ENCODE measurements at places on chromosomes 11 and 22.
A peak's percentile ranks its signal among the peaks of the same experiment; 100 is the strongest.

DNA sequence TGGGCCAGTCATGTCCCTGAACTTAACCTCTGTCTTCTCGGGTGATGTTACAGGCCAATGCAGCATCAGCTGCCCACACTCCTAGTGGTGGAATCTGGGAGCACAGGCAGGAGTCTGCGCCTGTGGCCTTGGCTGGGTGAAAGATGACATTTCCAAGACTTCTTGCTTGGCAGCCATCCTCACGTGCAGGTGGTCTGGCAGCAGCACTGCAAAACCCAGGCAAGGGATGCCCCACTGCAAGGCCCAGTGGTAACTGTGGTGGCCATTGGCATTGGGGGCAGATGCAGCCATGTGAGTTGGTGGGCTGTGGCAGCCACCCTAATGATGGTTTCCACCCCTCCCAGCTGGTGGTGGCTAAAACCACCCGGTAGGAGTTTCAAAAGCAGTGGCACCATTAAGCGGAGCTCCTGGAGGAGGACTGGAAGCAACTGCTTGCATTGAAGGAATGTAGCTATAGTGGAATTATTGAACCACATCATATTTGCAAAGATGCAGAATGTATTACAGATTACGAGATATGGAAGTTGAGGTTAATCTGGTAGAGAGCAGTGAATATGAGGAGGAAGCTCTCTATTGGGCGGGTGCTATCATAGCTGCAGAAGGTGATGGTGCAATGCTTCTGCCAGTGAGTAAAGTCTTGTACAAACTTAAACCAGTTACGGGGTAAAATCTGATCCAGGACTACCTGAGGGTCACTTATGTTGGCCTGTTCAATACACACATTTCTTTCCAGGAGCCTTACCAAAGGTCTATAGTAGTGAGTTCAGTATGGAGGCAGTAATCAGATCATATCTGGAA lies 120.7 kb upstream of the TOP3B start:
- peak; percentile 23 for DNase-seq

DNA sequence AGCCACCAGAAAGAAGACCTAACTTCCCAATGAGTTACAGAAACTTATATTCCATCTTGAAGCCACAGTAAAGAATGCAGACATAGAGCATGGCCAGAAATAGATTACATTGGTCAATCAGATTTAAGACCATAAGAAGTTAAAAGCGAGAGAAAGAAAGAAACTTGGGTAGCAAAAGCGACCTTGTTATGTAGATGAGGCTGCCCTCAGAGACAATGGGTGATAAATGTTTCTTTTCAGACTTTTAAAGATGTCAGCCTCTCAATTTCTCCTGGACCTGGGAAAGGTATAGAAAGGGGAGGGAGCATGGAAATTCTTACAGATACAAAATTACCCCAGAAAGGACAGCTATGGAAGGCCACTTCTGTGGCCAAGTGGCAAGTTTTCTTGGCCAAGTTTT lies 732.6 kb upstream of the LUZP2 start:
- no peak for DNase-seq

DNA sequence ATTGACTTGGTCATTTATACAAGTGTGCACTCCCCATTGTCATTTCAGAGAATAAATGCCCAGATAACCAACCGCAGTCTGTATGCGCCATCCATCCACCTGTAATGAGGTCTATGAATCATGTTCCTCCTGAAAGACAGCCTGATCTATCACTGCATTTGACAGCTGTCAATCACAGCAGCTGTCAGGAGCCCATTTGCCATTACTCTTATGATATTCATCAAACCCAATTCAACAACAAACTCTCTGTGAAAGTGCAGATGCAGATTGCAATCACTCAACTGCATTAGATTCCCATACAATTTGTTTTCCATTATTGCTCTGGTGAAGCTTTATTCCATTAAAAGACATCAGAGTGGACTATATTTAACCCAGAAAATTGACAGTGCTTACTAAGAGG lies 586.9 kb upstream of the KIRREL3 start:
- no peak for DNase-seq

- peak; percentile 16 for DNase-seq
Observed at GRCh38 chr11:120900643-120901042, 123.3 kb upstream of the TBCEL start.

- no peak for DNase-seq
Observed at GRCh38 chr22:41933411-41934177, 7.0 kb upstream of the TNFRSF13C start.

DNA sequence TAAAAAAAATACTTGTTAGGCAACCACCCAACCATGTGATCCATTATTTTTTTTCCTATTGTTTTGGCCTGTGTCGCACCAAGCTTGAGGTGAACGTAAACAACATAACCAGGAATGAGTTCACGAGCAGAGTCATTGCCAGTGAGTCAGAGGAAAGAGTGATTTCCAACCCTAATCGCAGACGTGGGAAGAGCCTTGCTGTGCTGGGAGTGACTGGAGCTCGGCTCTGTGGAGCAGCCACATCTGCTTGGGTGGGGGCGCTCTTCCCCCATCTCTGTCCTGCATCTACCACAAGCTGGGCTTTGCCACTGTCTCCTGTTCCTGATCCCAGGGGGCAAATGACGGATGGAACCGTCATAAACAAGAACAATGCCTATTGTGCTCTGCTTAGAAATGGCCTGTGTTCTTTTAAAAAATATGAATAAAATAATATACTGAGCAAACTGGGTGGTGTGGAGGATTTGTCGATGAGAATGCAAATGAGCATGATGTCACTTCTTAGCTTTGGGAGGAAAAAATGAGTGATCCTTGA lies 210.0 kb downstream of the KIRREL3 start:
- no peak for DNase-seq

DNA sequence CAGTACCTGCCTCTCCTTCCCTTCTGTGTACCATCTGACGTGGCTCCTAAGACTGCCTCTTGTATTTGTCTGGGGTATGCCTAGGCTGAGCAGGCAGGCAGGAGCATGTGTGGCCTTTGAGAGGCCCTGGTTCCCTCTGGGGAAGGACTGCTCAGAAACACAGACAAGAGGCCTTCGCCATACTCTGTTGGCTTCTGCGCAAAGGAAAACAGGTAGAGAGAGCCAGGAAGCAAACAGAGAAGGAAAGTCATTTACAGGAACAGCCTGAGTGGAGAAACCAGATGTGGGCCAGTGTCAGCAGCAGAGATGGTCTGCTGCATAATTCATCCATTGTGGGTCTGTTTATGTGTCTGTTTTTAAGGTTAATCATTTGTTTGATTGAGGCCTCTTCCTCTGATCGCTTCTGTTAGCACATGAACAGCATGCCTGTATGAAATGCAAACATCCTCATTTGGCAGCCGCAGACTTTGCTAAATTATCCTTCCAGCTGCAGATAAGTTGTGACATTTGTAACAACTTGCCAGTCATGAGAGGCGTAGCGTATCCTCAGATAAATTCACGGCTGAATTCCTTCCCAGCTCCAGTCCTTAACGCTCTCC lies 119.4 kb downstream of the GALNT18 start:
- no peak for DNase-seq

GRCh38 chr22:25572708-25573171 lies 8.3 kb downstream of the GRK3 start:
- no peak for DNase-seq

- no peak for DNase-seq
Observed at GRCh38 chr11:74147199-74147929, 23.4 kb downstream of the C2CD3 start.

DNA sequence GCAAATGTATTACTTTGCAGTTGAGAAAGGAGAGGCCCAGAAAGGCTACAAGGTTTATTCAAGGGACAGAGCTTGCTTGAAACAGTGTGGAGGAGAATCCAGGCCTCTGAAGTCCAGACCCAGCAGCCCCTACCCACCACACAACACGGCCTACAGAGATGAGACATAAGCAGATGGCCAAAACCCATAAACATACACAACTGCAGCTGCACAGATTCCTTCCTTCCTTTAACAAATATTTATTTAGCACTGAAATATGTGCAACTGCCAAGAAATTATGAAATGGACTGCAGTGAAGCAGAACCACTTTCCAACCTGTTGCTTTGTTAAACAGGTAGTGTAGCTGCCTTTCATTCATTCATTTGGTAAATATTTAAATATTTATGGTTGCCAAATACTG lies 122.3 kb downstream of the SPATA19 start:
- no peak for DNase-seq

DNA sequence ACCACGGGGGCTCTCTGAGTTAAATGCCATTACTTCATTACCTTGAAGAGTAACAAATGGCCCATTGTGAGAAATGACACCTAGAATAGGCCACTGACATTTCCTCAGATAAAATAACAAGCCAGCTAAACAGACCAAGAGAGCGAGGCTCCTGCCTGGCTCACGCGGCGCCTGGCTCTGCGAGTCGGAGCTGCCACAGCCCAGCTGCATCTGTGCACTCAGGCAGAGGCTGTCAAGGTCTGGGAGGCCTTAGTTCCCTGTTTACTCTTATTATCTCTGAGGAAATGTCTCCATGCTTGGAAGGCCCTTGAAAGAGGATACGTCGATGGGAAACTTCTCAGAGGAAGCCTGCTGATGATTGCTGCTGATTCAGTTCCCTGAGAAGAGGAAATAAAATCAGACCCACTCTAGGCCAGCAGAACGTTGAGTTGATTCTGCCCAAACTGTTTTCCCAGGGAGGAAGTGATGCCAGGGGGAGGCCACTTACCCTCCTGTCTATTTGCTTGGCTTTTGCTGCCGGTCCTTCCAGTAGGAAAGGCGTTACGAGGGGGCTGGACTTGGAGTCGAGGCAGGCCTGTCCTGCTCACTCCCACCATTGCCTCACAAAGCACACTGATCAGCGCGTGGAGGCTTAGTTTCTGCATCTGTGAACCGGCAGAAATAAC lies 208.8 kb downstream of the TBC1D22A start:
- no peak for DNase-seq

DNA sequence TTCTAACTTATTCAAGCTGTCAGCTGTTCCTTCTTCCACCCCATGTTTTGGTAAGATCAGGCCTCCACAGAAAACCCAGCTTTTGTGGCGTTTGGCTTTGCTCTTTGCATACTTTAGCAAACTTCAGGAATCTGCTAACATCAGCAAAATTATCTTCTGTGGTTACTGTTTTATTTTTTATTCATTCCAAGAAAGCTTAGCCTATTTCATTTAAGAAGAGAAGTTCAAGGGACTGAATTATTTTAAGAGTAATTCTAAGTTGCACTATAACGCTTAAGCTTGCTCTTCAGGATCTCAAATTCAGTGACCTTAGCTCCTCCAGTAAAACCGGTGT lies 1.1 kb downstream of the JHY start:
- DNase-seq: no peak
